ENCODE measurements at places on chromosomes 5 and 9.

- DNase-seq = peak; percentile 8
Observed at GRCh38 chr5:141373673-141374317, at the start of gene PCDHGA6. PCDHGA6 (plus strand) TSS chr5:141373891; CDS start chr5:141374084, 193 bp downstream.

GRCh38 chr5:118552146-118552545, 436.2 kb downstream of the DTWD2 start:
- no peak for DNase-seq

- DNase-seq = no peak
Observed at GRCh38 chr9:38022995-38023394, 46.0 kb downstream of the SHB start.

DNA sequence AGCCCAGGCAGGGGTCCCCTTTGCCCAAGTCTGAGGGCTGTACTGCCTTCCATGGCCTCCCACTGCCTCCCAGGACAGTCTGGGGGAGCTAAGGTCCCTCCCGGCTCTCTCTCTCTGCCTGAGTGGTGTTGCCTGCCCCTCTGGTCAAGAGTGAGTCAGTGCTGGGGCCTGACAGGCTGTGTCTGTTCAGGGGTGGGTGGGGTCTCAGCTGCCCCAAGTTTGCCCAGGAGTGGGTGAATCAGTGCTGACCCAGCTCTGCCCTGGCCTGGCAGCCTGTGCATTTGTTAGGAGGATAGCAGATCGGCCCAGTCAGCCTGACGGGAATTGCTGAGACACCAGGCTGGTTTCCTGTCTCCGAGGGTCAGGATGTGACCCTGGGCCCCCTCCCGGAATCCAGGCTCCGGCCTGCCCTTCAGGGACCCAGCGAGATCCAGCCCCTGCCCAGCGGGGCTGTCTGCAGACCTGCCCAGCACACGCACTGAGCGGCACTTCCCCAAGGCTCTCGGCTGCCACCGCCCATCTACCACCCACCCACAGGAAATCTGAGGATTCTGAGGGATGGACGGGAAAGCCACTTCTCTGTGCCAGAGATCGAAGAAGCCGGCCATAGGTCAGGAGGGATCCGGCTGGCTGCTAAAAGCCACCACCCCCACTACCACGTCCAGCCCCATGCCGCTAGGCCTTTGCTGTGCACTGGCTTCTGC, 15.9 kb downstream of the ENG start:
- DNase-seq = no peak

DNA sequence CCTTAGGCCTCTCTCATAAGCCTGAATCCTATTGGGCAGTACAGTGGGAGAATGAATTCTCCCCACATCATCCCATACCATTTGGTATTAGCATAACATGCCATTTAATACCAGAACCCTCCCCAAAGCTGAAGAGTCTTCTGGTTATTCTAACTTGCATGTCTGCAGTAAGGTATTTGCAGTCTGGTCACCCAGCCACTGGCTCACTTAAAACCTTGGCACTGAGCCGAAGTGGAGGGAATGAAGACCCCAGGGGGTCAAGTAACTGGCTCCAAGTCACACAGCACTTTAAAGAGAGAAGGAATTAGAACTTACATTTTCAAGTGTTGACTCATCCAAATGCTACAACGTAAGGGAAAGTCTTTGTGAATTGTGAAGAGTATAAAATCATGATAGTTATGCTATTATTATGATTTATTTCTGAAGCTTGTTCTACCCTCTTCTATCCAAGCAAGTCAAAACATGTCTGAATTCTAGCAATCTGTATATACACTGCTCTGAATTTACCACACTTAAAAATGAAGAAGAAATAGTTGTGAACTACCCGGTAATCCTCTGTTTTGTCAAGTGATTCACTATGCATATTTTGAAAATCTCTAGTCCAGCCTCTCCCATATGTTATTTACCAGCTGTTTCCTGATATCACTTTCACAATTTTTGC, 28.5 kb downstream of the GLRA1 start:
- no peak for DNase-seq

- DNase-seq = peak; percentile 48
Observed at GRCh38 chr5:100902440-100903038, 543 bp downstream of the ST8SIA4 start.

GRCh38 chr5:159655757-159656409, 260.4 kb upstream of the ADRA1B start:
- DNase-seq = no peak

All from CD4-positive, alpha-beta T cell treated with Interleukin-2 at 100 ng/mL for 4 hours (primary cell).